ENCODE measurements at places on chromosomes 1 and 21.
A peak's percentile ranks its signal among the peaks of the same experiment; 100 is the strongest.

GRCh38 chr1:151147665-151148064, 1.2 kb upstream of the SEMA6C start:
- DNase-seq: no peak

- DNase-seq: no peak
Observed at GRCh38 chr1:201514466-201514865, 7.5 kb upstream of the CSRP1 start.

DNA sequence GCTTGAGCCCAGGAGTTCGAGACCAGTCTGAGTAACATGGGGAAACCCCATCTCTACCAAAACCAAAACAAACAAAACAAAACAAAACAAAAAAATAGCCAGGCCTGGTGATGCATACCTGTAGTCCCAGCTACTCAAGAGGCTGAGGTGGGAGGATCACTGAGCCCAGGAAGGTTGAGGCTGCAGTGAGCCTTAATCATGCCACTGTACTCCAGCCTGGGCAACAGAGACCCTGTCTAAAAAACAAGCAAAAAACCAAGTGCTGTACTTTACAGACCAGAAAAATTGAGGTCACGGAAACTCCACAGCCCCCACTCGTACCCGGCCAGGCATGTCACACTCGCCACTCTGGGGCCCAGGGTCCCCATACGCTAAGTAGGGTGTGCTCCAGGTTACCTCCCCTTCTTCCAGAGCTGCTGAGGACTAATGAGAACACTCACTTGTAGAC, 22.9 kb downstream of the ATP2B4 start:
- no peak for DNase-seq

GRCh38 chr1:219179293-219179692, 5.6 kb downstream of the LYPLAL1 start:
- no peak for DNase-seq

- no peak for DNase-seq
Observed at GRCh38 chr1:202831906-202832305, 21.2 kb downstream of the PCAT6 start.

- peak; percentile 70 for DNase-seq
Observed at GRCh38 chr1:24720152-24720551, 25.1 kb upstream of the CLIC4 start.

DNA sequence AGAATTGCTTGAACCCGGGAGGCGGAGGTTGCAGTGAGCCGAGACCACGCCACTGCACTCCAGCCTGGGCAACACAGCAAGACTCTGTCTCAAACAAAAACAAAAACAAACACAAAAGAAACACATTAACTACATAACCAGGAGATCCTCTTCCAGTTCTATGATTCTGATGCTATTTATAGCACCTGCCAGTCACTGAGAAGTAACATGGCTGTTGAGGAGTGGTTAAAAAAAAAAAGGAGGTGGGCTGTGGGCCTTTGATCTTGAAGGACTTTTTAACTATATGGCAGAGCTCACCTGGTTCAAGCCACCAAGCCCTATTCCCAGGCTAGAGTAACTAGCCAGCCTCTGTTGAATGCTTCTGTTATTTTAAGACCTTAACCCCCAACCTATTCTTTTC, 148.8 kb downstream of the ZBTB18 start:
- no peak for DNase-seq

All from tibial nerve (tissue), 4 donors.